Aorta (tissue), 5 donors: ENCODE measurements at places on chromosomes 4 and X. TPM values are rescaled to one million over a fixed set of nuclear protein-coding genes. Genes with fewer than 3 reads are reported as not detected.

CXCL8 gene
- total RNA-seq, result 12.1 TPM

- DNase-seq, result peak; percentile 79
Observed at GRCh38 chrX:43655151-43656004, 721 bp upstream of the MAOA start.

FMR1NB gene
- not detected for total RNA-seq

GAGE12H gene
- total RNA-seq, result not detected

- DNase-seq, result no peak
Observed at GRCh38 chr4:6755088-6755753, 27.3 kb upstream of the KIAA0232 start.

DNA sequence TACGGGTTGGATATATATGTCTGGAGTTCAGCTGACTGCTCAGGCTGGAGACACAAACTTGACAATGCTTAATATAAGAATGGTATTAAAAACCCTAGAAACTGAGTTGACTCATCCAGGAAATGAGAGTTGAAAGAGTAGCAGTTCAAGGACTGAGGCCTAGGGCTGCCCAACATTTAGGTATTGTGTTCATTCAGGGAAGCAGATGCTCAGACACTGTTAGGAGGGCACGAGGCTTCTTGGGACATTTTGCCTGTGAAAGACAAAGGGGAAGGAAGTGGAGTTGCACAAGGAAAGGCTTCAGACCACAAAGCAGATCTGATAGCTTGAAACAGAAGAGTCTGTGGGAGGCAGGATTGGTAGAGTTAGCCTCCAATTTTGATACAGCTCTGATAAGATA lies 52.0 kb upstream of the HS3ST1 start:
- peak; percentile 77 for DNase-seq

ARHGAP10 gene
- total RNA-seq, result 57.3 TPM
